ENCODE measurements at places on chromosomes 1 and 21.

DNA sequence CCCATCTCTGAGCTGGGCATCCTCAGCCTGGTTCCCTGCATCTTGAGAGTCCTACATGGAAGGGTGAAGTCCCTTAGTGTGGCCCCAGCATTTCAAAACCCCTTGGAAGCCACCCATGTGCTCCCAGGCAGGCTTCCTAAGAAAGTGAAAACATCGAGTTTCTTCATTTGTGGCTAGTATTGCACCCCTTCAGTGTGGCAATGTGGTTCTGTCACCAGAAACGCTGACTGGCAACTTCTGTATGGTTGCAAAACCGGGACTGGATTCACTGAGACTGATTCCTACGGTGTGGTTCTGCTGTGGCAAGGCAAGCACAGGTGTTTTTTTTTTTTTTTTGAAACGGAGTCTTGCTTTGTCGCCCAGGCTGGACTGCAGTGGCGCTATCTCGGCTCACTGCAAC lies 9.0 kb upstream of the IFNGR2 start:
- DNase-seq = no peak

DNA sequence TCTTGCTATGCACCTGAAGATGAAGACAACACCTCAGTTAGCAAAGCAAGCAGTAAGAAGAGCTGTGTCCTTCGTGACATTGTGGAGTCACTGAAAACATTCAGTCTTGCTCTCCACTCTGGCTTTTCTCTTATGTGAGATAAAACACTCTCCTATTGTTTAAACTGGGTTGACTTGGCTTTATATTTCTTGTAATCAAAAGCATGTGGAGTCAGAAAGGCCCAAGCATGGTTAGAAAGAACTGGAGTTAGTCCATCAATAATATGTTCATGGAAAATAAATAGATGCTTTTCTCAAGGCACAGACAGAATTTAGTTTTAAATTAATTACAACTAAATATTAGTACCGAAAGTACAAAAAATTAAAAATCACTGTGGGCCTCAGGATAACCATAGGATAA lies 61.7 kb downstream of the UBE2U start:
- no peak for DNase-seq

GRCh38 chr1:119869995-119870394 lies 26.3 kb downstream of the ADAM30 start:
- no peak for DNase-seq

DNA sequence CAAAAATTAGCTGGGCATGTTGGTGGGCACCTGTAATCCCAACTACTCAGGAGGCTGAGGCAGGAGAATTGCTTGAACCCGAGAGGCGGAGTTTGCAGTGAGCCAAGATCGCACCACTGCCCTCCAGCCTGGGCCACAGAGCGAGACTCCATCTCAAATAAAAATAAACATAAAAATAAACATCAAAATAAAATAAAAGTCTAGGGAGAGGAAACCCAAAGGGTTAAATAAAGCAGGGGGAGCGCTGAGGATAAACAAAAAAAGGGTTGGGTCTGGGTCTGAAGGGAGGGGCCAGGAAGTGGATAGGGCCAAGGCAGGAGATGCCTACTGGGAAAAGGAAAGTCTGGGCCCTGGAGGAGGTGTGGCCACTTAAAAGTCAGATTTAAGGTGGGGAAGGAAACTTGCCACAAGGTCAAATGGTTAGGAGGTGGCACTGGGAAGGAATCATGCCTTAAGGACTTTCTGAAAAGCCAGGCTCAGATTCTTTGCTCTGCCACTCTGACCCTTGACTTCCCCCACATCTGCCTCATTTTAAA lies 150.0 kb downstream of the ADSS2 start:
- no peak for DNase-seq

GRCh38 chr1:228891272-228892034 lies 156.2 kb downstream of the RHOU start:
- no peak for DNase-seq

DNA sequence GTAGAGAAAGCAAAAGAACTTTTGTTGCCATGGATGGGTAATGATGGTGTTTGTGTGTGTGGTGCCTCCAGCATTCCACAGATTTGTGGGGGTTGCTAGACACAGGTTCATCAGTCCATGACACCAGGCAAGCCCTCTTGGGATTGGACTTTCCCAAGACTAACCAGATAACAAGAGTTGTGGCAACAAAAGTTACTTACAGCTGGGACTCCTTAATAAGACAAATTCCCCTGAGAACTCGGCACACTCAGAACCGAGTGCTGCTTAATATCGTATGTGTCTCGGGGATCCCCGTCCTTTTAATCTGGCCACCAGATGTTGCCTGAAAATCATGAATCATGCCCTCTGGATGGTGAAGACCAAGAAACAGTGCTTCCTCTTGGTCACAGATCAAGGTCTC lies 193.3 kb downstream of the AJAP1 start:
- DNase-seq = no peak

DNA sequence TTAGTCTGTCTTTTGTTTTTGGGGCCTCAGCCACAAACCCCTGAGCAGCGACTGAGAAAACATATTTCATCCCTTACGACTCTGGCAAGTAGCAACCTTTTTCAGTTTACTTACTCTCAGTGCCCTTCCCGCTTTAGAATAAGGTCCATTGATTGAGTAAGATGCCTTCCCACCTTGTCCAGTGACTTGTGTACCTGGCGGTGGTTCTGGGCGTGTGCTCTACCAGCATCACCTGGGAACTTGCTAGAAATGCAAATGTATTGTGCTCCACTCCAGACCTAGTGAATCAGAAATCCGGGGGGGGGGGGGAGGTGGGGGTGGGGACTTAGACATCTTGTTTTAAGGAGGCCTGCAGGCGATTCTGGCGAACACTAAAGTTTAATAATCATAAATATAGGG lies 72.1 kb downstream of the S1PR1 start:
- DNase-seq = no peak

DNA sequence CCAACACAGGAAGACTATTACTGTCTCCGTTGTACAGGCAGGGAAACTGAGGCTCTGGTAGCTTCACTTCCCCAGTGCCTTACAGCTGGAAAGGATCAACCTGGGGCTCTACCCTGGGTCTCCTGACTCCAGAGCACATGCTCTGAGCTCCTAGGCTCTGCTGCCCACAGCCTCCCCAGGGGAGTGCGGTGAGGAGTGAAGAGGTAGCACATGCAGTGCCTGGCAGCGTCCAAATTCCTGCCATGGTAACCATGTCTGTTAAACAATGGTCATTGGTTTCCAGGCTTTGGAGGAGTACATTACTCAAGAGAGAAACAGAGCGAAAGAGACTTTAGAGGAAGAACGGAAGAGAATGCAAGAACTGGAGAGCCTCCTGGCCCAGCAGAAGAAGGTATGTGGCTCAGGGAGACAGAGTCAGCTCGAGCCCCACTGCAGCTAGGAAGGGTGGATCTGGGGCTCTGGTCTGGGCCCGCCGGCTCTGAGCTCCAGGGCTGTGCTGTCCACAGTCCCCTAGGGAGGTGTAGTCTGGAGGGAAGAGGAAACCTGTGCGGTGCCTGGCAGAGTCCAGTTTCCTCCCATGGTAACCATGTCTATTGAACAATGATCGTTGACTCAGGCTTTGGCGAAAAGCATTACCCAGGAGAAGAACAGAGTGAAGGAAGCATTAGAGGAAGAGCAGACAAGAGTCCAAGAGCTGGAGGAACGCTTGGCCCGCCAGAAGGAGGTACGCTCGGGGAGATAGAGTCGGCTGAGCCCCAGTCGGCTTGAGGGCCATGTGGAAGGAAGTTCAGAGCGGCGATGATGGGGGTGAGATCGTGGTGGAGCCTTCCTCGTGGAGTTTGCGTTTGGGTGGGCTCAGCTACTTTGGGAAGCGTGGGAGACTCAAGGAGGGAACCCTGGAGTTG lies 64.6 kb upstream of the EFHD2 start:
- DNase-seq = peak; percentile 82

DNA sequence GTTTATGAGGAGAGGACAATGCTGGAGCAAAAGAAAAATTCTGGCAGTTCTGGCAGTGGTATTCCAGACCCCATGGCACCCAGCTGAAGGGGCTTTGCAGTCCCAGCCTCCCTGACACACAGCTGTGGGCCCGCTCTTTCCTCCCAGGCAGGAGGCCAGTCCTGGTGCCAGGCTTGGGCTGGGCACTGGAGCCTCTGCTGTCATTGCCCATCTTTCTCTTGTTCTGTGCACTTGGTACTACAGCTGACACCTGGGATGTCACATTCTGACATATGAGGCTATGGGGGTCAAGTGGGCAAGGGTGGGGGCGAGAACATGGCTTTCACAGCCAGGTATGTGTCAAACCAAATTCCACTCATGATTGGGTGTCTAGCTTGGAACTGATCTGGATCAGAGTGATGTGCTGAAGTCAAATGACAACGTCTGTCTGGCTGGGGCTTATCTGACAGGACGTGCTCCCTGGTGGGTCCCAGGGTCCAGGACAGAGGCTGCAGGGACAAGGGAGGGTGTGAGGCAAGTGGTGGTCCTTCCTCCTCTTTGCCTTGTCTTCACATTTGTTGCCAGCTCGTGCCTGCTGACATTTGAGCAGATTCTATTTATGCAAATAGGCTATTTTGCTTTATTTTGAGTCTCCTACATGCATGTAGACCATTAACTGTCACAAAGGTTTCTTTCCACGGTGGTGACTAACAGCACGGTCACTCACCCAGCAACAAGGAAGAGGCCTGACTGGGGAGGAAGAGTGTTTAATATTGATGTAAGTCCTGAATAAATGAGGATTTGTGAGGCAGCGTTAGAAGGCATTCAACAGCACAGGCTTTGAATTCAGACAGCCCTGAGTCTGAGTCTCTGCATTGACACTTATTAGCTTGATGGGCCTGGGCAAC lies 336.3 kb downstream of the PBX1 start:
- DNase-seq = no peak

- no peak for DNase-seq
Observed at GRCh38 chr1:186772228-186772627, 56.5 kb upstream of the PLA2G4A start.

- DNase-seq = no peak
Observed at GRCh38 chr21:25323356-25323949, 283.8 kb downstream of the MRPL39 start.

DNA sequence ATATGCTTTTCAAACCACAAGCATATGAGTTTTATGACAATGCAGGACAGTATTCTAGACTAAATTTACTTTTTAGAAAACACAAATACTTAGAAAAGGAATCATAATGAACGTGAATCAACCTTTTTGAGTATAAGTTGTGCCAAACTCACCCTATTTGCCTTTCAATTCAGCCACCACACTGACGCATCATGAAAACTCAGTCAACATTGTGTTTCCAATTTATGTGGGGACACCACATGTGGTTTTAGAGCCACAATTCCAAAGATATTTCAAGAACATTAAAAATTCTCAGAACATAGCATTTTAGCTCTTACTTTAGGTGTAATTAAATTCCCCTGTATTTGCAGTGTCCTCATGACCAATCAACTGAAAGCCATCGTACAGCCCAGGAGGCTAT lies 118.8 kb downstream of the PTBP2 start:
- DNase-seq = no peak

DNA sequence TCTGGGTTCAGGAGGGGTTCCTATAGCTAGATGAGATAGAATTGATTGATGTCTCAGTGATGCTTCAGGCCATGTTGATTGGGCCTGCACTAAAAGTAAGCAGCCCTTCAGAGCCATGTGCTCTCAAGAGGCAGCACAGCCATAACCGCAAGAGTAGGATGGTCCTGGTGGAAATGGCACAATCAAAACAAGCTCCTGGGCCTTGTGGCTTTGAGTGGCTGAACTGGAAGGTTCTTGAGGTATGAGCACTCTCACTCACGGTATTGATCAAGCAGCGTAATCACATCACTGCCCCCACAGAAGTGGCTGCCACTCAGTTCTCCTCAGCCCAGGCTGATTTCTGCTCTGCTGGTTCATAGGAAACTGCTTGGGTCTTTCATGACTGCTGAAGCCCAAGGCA lies 76.0 kb downstream of the DDR2 start:
- no peak for DNase-seq

GRCh38 chr1:48875552-48876329 lies 99.0 kb upstream of the BEND5 start:
- DNase-seq = no peak

GRCh38 chr1:204650911-204651570 lies 34.5 kb downstream of the LRRN2 start:
- no peak for DNase-seq

DNA sequence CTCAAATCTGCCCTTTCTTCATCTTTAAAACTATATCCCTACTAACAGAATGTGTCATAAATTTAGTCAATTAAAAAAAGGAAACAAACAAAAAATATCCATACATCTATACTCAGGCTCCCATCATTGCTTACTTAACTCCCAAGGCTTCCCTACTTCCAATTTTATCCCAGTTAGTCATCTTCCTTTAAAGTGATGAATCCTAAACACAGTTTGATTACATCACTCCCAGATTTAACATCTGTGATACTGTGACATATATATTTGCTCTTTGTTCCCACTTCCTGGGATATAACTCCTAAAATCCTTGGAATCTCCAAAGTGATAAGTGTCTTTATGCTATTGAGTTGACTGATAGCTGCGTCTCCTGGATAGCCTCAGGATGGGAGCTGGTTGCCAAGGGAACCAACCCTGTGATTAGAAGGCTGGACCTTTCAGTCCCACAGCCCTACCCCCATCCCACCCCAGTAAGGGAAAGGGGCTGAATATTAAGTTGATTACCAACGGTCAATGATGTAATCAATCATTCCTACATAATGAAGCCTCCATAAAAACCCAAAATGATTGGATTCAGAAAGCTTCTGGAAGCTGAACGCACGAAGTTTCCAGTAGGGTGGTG lies 21.6 kb downstream of the GLMN start:
- no peak for DNase-seq

DNA sequence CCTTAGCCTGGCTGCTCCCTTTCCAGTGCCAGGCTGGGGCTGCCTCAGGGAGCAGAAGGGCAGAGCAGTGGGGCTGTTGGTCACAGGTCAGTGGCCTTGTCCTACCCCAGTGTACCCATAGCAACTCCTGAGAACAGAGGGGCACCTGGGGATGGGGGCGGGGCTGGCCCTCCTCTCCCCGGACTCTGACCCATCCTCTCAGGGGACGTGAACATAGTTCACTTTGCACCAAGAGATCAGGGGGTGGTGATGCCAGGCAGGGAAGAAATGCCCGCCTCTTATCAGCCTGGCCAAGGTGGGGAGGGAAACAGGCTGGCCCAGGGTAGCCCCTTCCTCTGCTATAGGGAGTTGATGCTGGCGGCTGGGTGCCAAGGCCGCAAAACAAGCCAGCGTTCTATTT lies 4.9 kb downstream of the ETNK2 start:
- DNase-seq = no peak

GRCh38 chr1:20477348-20478056 lies 8.5 kb downstream of the CAMK2N1 start:
- no peak for DNase-seq

DNA sequence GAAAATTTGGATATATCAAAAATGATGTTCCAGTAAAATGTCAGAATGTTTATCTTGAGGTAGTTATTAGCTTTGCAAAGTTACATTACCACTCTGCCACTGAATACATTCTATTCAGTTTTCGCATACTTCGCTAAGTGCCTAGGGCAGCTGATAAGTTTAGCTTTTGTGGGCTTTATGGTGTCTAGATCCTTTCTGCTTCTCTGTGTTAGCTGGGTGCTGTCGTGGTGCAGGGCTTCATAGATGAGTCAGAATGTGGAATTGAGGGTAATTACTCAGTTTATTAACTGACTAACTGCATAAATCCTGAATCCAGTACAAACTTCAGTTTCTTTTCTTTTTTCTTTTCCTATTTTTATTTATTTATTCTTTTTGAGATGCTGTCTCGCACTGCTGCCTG lies 21.5 kb downstream of the NCAM2 start:
- no peak for DNase-seq

GRCh38 chr1:157147906-157148700 lies 9.9 kb upstream of the ETV3 start:
- DNase-seq = no peak
